Upper lobe of right lung (tissue), 1 donor: ENCODE measurements at places on chromosomes 6 and 20. TPM values are rescaled to one million over a fixed set of nuclear protein-coding genes. Genes with fewer than 3 reads are reported as not detected.

- DNase-seq = no peak
These were observed 221.0 kb upstream of the SULF2 start for GRCh38 chr20:48006036-48006833.

DNA sequence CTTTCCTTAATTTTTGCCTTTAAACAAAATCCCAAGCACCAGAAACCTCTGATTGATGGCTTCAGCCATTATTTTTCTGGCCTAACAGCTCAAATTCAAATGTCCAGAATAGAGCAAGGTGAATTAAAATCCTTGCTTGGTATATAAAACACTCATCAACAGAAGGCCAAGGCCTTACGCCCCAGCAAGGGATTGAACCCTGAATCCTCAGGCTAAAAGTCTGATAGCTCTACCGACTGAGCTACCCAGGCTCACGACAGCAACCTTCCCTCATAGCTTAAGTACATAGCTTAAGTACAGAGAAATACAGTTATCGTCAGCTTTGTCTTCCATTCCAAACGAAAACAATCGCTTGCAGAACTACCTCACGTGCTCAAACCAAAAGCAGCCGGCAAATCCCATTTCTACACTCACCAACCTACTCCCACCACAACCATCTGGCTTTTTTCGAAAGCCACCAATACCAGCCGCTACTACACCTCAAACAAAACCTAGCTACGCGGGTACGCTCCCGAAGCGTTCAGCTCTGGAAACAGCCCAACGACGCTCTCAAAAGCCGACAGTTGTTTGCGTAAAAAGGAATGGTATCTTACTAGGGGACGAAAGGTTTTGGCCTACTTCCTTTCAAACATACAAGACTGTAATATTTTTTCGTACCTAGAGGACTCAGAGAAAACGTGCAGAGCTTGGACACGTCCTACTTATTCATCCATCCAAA is 167.5 kb downstream of the GPX5 start:
- no peak for DNase-seq

GRCh38 chr20:37525810-37526209 is 1.9 kb downstream of the BLCAP start:
- DNase-seq = no peak

DNA sequence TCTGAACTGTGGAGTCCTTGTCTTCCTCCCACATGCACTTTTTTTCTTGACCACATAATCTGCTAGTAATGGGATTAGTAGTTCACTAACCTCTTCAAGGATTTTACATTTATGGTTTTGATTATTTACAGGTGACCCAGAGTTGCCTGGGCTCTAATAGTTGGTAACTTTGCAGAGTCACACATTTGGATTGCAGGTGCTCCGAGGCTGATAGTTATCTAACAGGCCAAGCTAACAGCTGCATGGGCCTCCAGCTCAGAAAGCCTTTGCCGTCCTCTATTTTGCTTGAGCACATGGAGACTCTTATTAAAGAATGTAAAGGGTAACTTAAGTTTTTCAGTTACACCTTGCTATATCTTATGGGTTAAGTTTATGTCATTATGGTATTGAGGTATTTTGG is 95.4 kb downstream of the ANKS1A start:
- no peak for DNase-seq

DNA sequence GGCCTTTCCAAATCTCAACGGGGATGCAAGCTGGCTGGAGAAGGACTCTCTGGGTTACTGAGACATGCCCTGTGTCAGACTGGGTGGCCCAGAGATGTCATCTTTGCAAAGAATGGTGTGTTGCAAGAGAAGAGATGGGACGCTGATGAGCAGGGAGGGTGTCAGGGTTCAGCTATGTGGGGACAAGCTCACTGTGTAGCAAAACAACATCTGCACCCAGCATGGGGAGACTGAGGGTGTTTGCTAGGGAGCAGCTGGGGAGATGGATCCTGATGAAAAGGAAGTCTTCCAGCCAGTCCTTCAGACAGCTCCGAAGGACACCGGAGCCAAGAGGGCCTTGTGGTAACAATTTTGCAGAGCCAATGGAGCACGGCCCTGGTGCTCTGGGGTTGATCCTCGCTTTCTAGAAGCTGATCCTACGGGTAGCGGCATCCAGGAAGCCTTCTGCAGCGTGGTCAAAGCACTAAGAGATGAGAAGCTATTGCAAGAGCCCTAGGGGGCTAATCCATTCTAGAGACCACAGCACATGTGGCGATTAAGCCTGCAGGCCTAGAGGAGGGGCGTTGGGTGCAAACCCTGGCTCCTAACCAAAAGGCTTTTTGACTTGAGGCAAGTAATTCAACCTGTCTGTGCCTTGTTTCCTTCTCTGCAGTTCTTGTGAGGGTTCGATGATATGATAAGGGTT is 39.9 kb downstream of the EDN3 start:
- DNase-seq = no peak

GRCh38 chr6:111161650-111162049 is 74.3 kb downstream of the SLC16A10 start:
- no peak for DNase-seq

- DNase-seq = no peak
These were observed 41.3 kb upstream of the IL20RA start for GRCh38 chr6:137086031-137086430.

DNA sequence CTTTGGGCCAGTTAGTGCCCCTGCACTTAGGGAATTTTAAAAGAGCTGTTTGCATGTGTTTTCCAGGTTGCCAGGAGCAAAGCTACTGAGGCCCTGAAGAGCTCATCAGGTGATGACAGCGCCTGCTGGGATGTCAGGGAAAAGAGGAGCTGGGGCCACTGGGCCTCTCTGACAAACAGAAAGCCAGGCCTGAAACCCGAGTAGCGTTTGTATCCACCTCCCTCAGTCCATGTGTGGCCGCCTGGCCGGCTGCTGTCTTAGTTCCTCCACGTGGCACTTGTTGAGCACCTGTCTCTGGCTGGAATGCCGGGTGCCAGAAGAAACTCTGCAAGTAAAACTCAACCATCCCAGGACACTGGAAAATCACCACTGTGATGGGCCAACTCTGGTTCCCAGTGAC is 601.2 kb downstream of the CDH26 start:
- no peak for DNase-seq

- peak; percentile 68 for DNase-seq
These were observed 709 bp downstream of the PPP1R16B start for GRCh38 chr20:38805958-38806854.

- no peak for DNase-seq
These were observed 161.9 kb downstream of the DHX35 start for GRCh38 chr20:39124064-39124463.

- DNase-seq = peak; percentile 77
These were observed 32.6 kb upstream of the PHACTR3 start for GRCh38 chr20:59571551-59572314.

GRCh38 chr6:127514773-127515227 is 4.3 kb downstream of the MTCL3 start:
- DNase-seq = peak; percentile 79

- DNase-seq = no peak
These were observed 433.8 kb upstream of the NOX3 start for GRCh38 chr6:155889410-155889809.

- DNase-seq = no peak
These were observed 306.5 kb upstream of the MAP3K7 start for GRCh38 chr6:90893400-90893799.

DNA sequence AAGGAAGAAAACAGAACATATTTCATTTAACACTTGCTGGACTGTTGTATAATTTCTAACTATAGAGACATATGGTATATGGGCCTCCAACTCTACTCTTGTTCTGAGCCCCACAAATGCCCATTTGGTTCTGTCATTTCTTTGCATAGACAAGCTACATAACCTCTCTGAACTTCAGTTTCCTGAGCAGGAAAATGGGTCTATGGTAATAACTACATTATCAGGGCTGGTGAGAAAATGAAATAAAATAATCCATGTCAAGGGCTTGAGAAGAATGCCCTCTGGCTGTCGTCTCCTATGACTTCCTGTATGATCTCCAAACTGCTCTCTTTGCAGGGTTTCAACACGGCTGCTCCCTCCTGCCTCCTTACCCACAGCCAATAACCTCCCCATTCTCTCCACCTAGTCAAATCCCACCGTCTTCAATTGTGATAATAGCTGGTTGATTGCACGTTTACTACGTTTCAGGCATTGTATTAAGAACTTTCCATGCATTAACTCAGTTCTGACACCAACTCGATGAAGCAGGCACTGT is 12.0 kb downstream of the ZCCHC3 start:
- DNase-seq = no peak

DNA sequence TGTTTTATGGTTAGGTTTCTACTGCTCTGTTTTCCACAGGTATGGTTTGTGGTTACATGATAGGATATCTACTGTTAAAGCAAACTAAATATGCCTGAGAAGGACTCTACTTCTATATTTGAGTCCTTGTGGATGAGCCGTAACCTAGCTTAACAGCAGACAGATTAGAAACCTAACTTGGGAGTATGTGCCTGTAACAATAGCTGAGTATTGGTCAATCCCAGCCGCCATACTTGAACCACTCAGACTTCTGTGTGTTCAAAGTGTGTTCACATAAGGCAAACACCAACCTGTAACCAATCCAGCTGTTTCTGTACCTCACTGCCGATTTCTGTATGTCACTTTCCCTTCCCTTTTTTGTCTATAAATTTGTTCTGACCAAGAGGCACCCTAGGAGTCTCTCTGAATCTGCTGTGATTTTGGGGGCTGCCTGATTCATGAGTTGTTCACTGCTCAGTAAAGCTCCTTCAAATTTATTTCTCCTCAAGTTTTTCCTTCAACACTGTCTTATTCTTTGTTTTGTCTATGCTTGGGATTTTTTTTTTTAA is 37.1 kb downstream of the PHF3 start:
- DNase-seq = no peak

DNA sequence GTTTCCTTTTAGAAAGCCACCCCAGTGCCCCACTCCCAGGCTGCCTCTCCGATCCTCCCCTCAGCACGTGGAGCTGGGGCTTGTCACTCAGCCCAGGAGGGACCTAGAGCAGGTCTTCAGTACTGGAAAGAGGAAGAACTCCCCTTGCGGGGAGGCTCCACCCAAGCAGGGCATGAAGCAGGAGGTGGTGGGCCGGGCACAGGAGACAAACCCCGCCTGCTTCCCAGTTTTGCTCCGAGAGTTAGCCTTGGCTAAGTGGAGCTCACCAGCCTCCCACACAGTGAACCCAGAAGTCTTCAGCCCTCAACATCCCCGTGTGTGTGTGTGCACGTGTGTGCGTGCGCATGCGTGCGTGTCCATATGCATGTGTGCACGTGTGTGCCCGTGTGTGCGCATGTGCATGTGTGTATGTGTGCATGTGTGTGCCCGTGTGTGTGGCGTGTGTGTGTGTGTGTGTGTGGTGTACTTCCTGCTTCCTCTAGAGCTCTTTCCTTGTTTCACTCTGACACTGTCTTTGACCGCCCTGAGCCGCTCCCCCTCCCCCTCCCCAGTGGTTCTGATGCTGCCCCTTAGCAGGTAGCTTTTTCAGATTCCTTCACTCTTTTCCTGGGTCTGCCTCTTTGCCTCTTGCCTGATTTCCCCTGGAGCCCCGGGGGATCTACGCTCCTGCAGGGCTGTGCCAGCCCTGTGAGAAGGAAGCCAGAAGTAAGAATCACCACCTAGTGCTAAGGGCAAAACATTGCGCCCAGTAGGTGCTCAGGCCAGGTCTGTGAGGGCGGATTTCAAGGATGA is 239.8 kb downstream of the CDC5L start:
- peak; percentile 77 for DNase-seq

DNA sequence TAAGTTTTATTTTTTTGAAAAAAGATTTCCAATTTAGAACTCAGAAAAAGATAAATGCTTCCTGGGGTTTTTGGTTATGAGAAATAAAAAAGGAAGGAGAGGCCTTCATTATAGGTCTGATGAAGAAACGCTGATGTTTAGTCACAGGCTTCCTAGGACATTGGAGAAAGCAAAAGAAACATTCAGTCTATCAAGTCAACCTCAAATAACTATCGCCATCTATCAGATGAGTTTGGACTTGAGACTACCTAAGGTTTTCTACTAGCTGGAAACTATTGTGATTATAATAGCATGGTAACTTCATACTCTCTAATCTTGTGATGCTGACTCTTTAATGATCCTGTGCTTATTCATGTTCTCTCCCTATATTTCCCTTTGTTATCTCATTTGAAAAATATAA is 171.3 kb downstream of the TPBG start:
- no peak for DNase-seq

DNA sequence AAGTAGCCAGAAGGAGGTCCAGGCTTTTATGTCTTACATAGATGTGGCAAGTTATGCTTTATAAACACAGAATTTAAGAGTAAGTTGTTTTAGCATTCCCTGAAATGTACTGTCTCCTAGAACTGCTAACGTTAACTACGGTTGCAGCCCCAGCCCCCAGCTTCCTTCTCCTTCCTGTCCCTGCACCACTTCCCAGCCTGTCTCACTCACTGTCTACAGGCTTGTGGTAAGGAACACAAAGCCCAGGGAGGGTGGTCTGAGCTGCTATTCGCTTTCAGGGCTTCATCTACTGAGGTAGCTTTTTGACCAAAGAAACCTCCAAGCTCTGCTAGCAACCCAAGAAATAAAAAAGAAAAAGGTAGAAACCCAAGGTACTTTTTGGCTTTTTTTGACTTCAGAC is 35.9 kb downstream of the PCSK2 start:
- DNase-seq = no peak

DNA sequence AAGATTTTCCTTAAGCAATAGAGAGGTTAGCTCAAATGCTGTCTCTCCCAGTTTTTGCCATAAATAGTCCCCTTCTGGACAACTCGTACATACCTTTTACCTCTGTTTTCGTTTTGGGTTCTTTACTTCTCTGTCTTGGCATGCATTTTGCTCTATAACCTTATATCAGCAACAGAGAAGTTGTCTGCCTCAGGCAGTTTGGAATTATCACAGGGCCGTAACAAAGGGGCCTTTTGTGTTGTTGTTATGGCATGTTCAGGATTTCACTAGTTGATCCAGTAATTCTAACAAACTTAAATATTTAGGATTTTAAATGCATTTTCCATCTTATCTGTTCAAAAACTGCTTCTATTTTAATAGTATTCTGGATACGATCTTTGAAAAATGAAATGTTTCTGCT is 259.8 kb downstream of the CD109 start:
- DNase-seq = no peak

RSPH9 gene
- 0.20 TPM for total RNA-seq

TRAPPC3L gene
- 0.64 TPM for total RNA-seq

USP49 gene
- total RNA-seq = 2.7 TPM

TP53INP2 gene
- total RNA-seq = 17.7 TPM

FHL5 gene
- total RNA-seq = 40.1 TPM

TENT5A gene
- total RNA-seq = 17.2 TPM

GMPR gene
- total RNA-seq = 17.6 TPM

TCF15 gene
- 0.43 TPM for total RNA-seq

MYT1 gene
- total RNA-seq = 0.12 TPM

TNFRSF21 gene
- 28.9 TPM for total RNA-seq

IL17A gene
- not detected for total RNA-seq

PIGU gene
- 13.2 TPM for total RNA-seq
